ENCODE measurements at places on chromosomes 12 and 14.

- peak; percentile 76 for DNase-seq
These were observed 43.3 kb upstream of the PTPRO start for GRCh38 chr12:15278816-15279658.

- peak; percentile 42 for DNase-seq
These were observed 243.6 kb downstream of the KIF21A start for GRCh38 chr12:39199351-39199750.

- no peak for DNase-seq
These were observed at the start of gene MGST1 for GRCh38 chr12:16347391-16348298. Gene MGST1 (plus strand): TSS chr12:16347645. CDS start chr12:16354253, 6,608 bp downstream.

GRCh38 chr12:67419810-67420209 is 150.7 kb downstream of the CAND1 start:
- DNase-seq, result no peak

Data from SK-N-DZ (cell line).